ENCODE measurements at places on chromosomes 11 and 22. TPM values are rescaled to one million over a fixed set of nuclear protein-coding genes. Genes with fewer than 3 reads are reported as not detected.

OR52I2 gene
- total RNA-seq = not detected

ATG13 gene
- 68.6 TPM for total RNA-seq

TREH gene
- not detected for total RNA-seq

ME3 gene
- not detected for total RNA-seq

TMEM121B gene
- 0.10 TPM for total RNA-seq

NECTIN1 gene
- total RNA-seq = 14.8 TPM

MYEOV gene
- total RNA-seq = 1.1 TPM

IFITM10 gene
- 0.47 TPM for total RNA-seq

ILK gene
- 149 TPM for total RNA-seq

DEUP1 gene
- total RNA-seq = not detected

SMCO4 gene
- total RNA-seq = 18.8 TPM

TEAD1 gene
- total RNA-seq = 74.3 TPM

C22orf31 gene
- not detected for total RNA-seq

NXPE4 gene
- total RNA-seq = not detected

EXT2 gene
- 120 TPM for total RNA-seq

OR8G5 gene
- not detected for total RNA-seq

MRGPRE gene
- not detected for total RNA-seq

Measured in HT1080 (cell line).